ENCODE measurements at places on chromosomes 7 and 10.

- DNase-seq, result no peak
Observed at GRCh38 chr10:48684792-48685623, at the start of gene WDFY4. WDFY4 (plus strand) TSS chr10:48684873; CDS start chr10:48709733, 24,860 bp downstream.

- no peak for DNase-seq
Observed at GRCh38 chr7:152602962-152603361, 73.0 kb downstream of the XRCC2 start.

DNA sequence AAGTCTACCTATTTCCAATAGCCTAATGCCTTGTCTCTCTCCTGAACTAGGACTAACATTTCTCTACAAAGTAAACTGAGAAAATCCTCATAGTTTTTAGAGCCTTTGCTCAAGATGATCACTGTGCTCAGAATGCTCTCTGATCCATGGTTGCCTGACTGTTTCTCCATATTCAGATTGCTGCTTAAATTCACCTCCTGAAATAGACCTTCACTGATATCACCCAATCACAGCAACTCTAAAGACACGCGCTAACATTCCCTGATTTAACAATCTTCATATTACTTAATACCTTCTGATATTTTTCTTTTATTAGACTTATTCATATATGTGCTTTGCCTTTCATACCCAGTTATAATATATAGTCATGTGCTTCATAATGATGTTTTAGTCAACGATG is 148.9 kb upstream of the SP4 start:
- no peak for DNase-seq

DNA sequence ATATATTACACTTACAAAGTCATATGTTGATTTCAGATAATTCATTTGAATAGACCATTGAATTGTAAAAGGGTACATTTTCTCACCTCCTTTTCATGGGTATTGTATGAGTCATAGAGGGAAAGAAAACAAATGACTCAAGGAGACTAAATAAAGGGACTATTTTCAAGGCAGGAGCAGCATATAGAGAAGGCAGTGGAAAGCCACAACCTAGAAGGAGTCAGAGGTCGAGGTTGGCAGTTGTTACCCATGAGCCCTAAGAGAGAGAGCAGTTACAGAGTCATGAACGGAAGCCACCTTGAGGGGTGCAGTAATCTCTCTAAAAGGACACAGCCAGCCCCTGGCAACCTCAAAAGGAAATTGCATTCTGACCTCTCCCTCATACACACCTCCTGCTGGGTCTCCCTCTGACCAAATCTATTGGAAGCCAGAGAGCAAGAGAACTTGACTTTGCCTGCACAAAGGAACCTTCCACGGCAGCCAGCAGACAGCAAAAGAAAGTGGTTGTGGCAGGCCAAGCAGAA is 137.9 kb downstream of the GRM8 start:
- no peak for DNase-seq

- no peak for DNase-seq
Observed at GRCh38 chr7:38927751-38928150, 18.8 kb upstream of the VPS41 start.

- no peak for DNase-seq
Observed at GRCh38 chr10:132939957-132940790, 2.2 kb downstream of the CFAP46 start.

GRCh38 chr7:143496263-143496662 is 18.6 kb downstream of the TAS2R41 start:
- DNase-seq, result no peak

- no peak for DNase-seq
Observed at GRCh38 chr10:48838834-48839233, 100.8 kb downstream of the LRRC18 start.

DNA sequence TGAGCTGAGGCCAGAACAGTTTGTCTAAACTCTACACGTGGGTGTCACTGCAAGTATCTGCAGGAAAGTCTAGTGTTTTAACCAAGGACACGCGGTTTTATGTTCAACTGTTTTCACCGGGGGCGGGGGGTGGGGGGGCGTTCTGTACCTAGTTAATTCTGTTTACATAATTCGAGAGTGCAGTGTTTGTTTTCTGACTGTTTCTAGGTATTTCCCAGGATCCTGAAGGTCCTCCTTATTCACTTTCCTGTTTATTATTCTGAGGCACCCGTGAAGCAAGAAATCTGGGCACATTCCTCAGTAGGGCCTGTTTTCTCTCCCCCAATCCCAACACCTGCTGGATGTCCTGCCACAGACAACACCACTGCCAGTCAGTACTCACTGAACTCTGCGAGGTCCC is 7.6 kb downstream of the LOXL4 start:
- DNase-seq, result no peak

DNA sequence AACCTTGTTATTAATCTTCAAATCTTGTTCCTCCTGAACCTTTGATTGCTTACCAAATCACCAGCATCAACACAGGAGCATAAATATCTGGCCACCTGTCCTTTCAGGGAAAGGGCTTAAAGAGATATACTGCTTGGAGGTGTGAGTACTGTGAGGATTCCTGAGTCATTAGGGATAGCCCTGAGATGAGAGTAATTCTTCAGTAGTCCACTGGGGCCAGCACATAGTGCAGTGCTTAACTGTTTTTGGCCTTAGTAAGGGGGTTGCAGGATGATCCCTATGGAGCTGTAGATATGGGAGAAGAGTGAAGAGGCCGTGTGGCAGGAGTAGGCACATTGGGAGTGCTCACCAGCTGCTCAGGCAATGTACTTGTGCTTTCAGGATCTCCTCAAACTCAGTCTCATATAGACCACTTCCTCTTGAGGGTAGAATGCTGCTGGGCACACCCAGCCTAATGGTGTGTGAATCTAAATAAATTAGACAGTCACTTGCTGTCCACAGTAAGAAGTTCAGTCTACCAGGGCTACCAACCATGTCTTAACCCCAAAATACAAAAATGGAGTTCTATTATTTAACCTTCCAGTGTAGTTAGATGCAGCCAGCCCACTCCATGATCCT is 26.5 kb upstream of the GPR141 start:
- no peak for DNase-seq

DNA sequence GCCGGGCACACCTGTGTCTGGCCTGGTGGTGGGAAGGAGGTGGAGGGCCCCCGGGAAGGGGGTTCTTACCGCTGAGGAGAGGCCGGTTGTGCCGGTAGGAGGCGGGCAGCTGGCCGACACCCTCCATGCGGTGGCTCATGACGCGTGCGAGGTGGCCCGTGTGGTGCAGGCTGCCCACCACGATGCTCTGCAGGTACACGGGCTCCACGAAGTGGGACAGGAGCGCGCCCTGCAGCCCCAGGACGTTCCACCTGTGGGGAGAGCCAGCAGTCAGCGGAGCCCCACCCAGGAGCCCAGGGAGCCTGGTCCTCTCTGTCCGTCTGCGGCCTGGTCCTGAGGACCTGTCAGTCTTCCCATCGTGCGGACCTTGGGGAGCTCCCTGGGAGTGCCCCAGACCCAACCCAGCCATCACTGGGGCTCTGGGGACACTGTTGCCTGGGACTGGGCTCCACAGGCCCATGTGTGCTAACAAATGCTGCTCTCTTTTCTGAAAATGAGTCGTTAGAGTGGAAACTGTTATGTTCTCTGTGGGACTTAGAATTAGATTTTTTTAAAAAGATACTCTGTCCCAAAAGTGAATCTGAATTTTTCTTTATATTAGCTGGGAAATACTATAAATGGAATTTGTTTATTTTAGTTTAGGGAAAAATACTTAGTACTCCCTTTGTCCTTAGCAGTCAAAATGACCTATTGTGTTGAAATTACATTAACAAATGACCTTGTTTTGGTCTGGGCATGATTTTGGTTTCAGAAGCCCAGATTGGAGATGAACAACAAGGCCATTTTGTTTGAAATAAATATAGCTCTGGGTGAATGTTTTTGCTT is 143.9 kb downstream of the WDR37 start:
- DNase-seq, result no peak

Measured in skin of body (tissue), 3 donors.